Gastroesophageal sphincter (tissue), 4 donors: ENCODE measurements at places on chromosomes 1 and 21. TPM values are rescaled to one million over a fixed set of nuclear protein-coding genes. Genes with fewer than 3 reads are reported as not detected.
A peak's percentile ranks its signal among the peaks of the same experiment; 100 is the strongest.

C1orf116 gene
- total RNA-seq = not detected

- ATAC-seq = peak; percentile 28
Measured at GRCh38 chr1:224502459-224503160, 68.0 kb upstream of the WDR26 start.

KIF21B gene
- 1.9 TPM for total RNA-seq

DNA sequence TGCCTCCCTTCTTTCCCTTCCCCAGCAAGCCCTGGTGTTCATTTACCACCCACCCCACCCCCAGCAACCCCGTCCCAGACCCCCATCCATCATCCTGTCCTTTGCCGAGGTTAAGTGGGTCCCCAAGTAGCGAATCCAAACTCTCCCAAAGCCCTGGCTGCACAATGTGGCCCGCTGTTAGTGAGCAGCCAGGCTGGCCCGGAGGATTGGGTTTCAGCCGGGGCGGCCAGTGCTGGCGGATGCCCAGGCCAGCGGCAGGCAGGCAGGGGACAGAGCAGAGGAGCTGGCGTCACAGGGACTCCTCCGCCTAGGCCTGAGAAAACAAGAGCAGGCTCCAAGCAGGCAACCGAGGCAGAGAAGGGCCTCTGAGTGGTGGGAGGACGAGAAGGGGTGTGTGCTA lies 61.4 kb downstream of the EPHB2 start:
- ATAC-seq = no peak

DNA sequence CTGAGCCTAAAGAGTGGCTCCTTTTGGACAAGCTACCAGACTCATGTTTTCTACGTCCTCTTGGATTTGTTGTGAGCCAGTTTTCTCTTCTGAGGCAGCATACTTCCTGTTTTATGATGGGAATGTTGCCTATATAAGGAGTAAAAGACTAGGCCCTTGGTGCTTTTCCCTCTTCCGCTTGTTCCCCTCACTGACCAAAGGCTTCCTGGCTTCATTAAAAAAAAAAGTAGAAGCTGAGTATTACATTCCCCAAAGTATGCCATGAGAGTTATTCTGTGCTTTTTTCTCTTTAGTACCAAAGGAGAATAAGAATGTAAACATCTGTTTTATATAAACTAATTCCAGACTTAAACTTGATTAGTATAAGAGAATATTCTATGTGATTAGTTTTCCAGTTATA lies 6.5 kb upstream of the HMCN1 start:
- no peak for ATAC-seq

RCC1 gene
- total RNA-seq = 13.6 TPM

DNA sequence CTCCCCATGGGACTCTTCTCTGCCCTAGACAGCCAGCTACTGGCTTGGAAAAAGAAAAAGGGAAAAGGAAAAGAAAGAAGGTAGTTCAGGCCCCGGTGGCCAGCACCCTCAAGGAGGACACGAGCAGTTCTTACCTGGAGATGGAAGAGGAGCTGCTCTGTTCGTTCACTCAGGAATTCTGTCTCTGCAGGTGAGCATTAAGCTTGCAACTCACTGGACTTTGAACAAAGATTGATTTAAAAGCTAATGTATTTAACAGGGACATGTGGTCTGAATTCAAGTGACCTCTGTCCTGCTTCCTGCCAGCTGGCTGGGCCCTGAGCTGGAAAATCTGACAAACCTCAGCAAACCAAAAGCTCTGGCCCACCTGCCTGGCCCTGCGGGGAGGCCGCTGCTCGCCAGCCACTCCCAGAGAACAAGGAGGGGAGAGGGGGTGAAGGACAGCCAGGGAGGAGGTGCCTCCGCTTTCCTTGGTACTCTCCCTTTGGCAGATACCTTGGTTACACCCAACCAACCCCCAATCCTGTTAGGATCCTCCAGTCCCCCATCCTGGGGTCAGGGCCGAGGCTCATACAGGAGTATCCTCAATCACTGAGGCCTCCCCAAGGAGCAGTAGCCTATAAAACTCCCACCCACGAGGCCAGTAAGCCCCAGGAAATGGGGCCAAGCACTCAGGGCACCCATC lies at the start of gene PDZK1:
Gene PDZK1, minus strand, starts transcription at position 186 of the 685 bp plus-strand sequence. CDS start 19,347 bp downstream, outside the sequence.
- ATAC-seq = no peak

DNA sequence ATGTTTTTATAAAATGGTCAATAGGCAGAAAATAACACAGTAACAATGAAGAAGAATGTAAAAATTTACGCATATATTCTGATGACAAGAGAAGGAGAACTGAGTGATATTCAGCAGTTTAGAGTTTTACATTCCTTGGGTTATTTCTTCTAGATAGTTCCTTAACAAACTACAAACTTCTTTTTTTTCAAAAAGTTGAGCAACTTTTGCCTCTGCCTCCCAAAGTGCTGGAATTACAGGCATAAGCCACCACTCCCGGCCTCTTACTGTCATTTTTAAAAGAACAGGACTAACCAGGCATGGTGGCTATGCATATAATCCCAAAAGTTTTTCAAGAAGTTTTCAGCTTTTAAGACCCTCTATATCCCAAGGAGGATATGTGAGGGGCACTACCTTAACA lies 32.9 kb downstream of the ARNT start:
- no peak for ATAC-seq

DNA sequence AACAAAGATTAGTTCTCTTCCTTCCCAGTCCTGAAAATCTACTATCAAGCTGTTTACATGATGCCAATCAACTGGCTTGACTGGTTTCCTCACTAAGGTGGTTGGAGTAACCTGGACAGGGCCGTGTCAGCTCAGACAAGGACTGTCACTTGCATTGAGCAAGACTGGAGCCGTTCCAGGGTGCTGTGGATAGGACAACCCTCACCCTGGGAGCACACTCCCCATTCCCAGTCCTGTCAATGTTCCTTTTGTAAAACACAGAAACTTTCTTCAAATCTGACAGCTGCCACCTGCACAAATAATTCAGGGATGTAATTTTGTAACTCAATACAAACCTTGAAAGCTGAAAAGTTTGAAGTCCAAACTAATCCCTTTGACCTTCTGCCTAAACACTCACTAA lies 31.4 kb downstream of the PLPP3 start:
- ATAC-seq = no peak

GRCh38 chr1:201419256-201419655 lies 2.3 kb downstream of the TNNI1 start:
- ATAC-seq = no peak

NTNG1 gene
- 0.20 TPM for total RNA-seq

OR2T8 gene
- not detected for total RNA-seq

DNA sequence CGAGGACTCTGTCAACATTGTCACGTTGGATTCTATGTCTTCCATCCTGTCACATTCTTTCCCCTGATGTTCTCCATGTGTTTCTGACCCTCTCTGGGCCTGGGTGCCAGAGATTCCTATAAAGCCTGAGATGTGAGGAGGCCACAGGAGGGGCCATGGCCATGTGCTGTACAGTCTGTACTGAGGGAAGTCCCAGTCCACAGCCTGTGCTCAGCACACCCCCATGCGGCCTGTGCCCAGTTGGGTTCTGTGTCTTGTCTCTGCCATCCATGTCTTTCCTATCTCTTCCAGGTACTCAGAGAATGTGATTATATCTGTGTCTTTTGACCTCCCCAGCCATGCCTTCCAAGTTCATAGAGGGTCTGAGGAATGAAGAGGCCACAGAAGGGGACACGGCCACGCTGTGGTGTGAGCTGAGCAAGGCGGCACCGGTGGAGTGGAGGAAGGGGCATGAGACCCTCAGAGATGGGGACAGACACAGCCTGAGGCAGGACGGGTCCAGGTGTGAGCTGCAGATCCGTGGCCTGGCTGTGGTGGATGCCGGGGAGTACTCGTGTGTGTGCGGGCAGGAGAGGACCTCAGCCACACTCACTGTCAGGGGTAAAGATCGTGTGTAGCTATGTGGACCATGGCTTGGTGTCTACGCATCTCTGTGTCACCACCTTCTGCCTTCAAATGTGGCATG lies 86.1 kb downstream of the OBSCN start:
- no peak for ATAC-seq

DNA sequence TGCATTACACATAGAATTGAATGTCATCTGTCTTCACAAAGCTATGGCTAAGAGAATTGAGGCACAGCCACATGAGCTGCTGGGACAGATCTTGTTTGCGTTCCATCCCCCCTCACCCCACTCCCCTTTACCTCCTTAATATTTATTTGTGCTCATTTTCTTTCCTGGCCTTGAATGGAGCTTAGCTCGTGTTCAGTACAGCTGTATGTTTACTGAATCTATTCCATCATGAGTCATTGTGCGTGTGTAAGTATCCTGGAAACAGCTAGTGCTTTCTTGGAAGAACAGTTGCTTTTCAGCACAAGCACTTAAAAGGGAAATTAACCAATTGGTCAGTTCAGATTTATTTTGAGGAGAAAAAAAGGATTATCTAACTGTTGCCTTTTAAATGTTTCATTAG lies 14.7 kb downstream of the PROX1 start:
- no peak for ATAC-seq

ILDR2 gene
- total RNA-seq = 2.7 TPM

CA6 gene
- not detected for total RNA-seq

FAM177B gene
- total RNA-seq = not detected

DNA sequence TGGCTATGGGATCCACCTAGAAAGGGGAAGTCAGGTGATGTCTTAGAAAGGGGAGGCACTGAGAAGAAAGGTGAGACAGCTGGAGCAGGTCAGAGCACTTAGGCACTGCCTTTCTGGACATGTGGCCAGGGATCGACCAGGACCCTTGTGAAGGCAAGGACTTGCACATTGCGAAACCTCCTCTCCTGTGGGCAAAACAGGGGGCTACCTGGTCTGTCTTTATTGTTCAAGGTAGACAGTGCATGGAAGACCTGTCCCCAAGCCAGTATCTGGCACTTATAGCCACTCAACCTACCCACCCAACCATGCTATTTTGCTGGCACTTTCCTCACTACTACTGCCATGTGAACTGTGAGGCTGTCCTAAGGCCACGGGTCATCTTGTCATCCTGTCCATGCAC lies 67.2 kb downstream of the NAV1 start:
- no peak for ATAC-seq

- no peak for ATAC-seq
Measured at GRCh38 chr1:241847540-241847795, 536 bp upstream of the EXO1 start.

DNA sequence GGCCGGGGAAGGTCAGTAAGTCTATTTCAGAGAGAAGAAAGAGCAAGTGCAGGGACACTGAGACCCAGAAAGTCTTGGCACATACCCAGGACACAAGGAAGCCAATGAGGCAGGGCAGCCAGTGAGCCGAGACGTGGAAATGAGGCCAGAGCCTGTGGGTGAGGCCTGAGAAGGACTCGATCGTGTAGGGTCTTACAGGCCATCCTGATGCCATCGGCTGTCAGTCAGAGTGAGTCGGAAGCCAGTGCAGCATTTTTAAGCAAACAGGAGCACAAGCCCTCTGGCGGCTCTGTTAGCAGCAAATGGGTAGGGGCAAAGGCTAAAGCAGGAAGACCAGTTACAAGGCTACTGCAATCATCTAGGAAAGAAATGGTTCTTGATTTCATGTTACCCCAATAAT lies 6.1 kb upstream of the GJB3 start:
- ATAC-seq = no peak

PCBP3 gene
- 11.6 TPM for total RNA-seq

GRCh38 chr1:41474490-41475271 lies 9.8 kb downstream of the EDN2 start:
- peak; percentile 77 for ATAC-seq
